ENCODE measurements at places on chromosomes 5 and 9. TPM values are rescaled to one million over a fixed set of nuclear protein-coding genes. Genes with fewer than 3 reads are reported as not detected.

- no peaks in the 10 kb centered on the region for H3K4me1 ChIP-seq
- H3K4me3 ChIP-seq: no peak overlapping the region
- H3K27me3 ChIP-seq: no peaks in the 10 kb centered on the region
Measured at GRCh38 chr5:35436400-35437057, 181.1 kb upstream of the SPEF2 start.

DNA sequence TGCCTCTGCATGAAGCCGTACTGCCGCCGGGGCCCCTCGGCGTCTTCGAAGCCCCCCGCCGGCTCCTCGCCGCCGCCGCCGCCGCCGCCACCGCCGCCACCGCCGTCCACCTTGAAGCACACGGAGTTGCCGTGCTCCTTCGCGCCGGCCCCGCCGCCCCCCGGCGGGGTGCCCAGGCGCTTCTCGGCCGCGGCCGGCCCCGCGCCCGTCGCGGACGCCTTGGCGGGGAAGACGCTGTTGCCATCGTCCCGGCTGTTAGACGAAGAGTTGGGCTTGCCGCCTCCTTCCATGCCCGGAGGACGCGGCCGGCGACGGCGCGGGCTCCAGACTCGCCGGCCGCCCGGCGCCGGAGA lies 400 bp downstream of the HCN1 start:
- DNase-seq: no peak
- peak overlapping the region; percentile 56 for H3K4me3 ChIP-seq
- H3K36me3 ChIP-seq: no peaks in the 10 kb centered on the region
- H3K4me1 ChIP-seq: no peaks in the 10 kb centered on the region

- H3K27ac ChIP-seq: no peak overlapping the region
- no peak for DNase-seq
- H3K4me3 ChIP-seq: no peak overlapping the region
- no peaks in the 10 kb centered on the region for H3K27me3 ChIP-seq
- no peaks in the 10 kb centered on the region for H3K36me3 ChIP-seq
Measured at GRCh38 chr5:6780802-6781391, 67.7 kb downstream of the TENT4A start.

DNA sequence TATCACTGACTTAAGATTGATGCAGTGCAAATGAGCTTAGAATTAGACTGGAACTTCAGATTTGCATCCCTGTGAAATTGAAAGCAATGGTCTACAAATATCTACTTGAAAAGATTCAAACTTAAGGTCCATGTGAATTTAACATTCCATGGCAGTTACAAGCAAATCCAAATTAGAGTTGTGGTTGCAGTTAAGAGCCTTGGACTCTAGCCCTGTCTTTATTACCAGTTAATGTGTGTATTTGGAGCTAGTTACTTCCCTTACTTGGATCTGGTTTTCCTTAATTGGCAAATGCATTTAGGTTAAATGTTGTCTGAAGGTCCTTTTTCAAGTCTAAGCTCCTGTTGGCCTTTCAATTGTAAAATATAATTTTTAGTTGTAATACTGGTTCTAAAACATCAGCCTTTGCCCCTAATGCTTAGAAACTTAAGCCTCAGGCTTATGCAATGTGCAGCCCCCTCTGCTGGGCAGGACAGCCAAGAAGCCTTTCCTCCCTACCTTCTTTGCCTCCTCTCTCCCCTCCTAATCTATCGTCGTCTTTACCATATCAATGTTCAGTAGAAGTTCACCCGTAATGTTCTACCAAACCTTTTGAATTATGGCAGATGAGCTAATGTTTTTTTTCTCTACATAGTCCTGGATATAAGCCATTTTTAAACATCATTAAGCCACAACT lies 59.5 kb downstream of the ERMP1 start:
- H3K27ac ChIP-seq: no peak overlapping the region
- no peaks in the 10 kb centered on the region for H3K4me1 ChIP-seq
- no peaks in the 10 kb centered on the region for H3K27me3 ChIP-seq
- no peak overlapping the region for H3K4me3 ChIP-seq

GRCh38 chr9:76371901-76372300 lies 22.3 kb downstream of the RFK start:
- no peaks in the 10 kb centered on the region for H3K4me1 ChIP-seq
- DNase-seq: no peak
- no peaks in the 10 kb centered on the region for H3K27me3 ChIP-seq
- H3K36me3 ChIP-seq: no peaks in the 10 kb centered on the region
- no peak overlapping the region for H3K4me3 ChIP-seq

DNA sequence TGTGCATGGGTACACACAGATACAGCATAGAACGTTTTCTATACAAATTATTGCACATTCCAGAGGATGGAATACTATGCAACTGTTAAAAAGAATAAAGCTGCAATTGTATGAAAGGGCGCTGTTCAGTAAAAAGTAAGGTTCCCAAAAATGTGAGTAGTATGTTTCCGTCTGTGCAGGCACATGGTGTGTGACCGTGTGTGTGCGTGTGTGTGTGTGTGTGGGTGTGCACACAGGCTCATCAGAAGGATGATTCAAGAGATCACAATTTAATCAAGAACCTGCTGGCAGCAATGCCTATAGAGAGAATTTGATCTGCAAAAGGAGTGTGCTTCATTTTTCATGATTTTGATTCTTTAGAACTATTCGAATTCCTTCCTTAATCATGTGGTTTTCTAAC lies 76.3 kb downstream of the SEMA4D start:
- H3K27ac ChIP-seq: no peak overlapping the region
- H3K4me1 ChIP-seq: peaks cover 15% of the 10 kb centered on the region
- H3K36me3 ChIP-seq: no peaks in the 10 kb centered on the region
- DNase-seq: no peak

GRCh38 chr5:135964670-135965320 lies 10.0 kb upstream of the LECT2 start:
- no peaks in the 10 kb centered on the region for H3K36me3 ChIP-seq
- no peak overlapping the region for H3K4me3 ChIP-seq
- no peaks in the 10 kb centered on the region for H3K27me3 ChIP-seq
- DNase-seq: no peak
- H3K4me1 ChIP-seq: no peaks in the 10 kb centered on the region

- H3K36me3 ChIP-seq: no peaks in the 10 kb centered on the region
- no peak for DNase-seq
- no peak overlapping the region for H3K4me3 ChIP-seq
- no peak overlapping the region for H3K27ac ChIP-seq
- peaks cover 9% of the 10 kb centered on the region for H3K4me1 ChIP-seq
Measured at GRCh38 chr9:94112716-94113465, 28.6 kb downstream of the PTPDC1 start.

GRCh38 chr5:167864801-167865200 lies 426.6 kb upstream of the WWC1 start:
- H3K27me3 ChIP-seq: no peaks in the 10 kb centered on the region
- no peaks in the 10 kb centered on the region for H3K36me3 ChIP-seq
- DNase-seq: no peak
- no peak overlapping the region for H3K4me3 ChIP-seq
- H3K27ac ChIP-seq: no peak overlapping the region

DNA sequence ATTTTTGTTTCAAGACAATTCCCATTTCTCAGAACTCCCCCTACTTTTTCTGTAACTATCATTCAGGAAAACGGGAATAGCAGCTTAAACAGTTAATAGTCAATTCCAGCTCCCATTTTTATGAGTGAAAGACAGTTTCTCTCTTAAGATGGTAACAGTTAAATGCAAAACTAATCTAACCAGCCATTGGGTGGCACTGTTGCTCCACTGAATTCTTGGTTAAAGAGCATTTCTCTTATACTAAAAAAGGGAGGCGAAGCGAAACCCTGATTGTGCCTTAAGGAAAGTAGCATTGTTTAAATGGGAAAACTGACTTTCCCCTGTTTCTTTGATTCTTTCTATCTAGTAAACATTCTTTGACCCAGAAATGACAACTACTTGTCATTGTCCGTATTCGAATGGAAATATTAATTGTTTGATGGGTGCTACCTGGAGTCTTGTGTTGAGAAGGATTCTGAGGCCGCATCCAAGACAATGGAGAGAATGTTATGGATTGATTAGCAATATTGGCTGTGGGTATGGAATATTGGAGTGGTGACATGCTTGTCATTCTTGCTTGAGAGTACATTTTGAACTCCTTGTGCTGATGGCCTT lies 507.8 kb downstream of the MAT2B start:
- no peak overlapping the region for H3K27ac ChIP-seq
- H3K27me3 ChIP-seq: no peaks in the 10 kb centered on the region
- no peaks in the 10 kb centered on the region for H3K36me3 ChIP-seq
- no peak overlapping the region for H3K4me3 ChIP-seq

- H3K4me3 ChIP-seq: no peak overlapping the region
- H3K36me3 ChIP-seq: no peaks in the 10 kb centered on the region
- no peaks in the 10 kb centered on the region for H3K27me3 ChIP-seq
- DNase-seq: no peak
- H3K4me1 ChIP-seq: peaks cover 34% of the 10 kb centered on the region
- peak overlapping the region; percentile 26 for H3K27ac ChIP-seq
Measured at GRCh38 chr9:69339620-69340019, 14.6 kb downstream of the ENTREP1 start.

DNA sequence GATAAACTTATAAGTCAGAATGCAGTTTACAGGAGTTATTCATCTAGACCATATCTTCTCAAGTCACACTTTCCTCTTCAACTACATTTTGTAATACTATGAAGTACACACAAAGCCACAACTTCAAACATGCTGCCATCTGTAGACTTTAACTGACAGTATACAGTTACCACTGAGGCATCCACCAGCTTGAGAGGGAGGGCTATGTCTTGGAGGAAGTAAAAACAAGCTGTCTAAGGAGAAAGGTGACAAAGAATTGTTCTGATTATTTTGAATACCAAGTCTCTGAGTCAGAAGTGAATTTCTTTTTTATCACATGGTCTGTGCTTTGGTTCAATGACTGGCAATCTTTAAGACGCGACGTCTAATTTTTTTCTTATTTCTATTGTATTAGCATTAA lies 97.6 kb upstream of the CDH10 start:
- no peaks in the 10 kb centered on the region for H3K36me3 ChIP-seq
- no peak for DNase-seq
- H3K4me3 ChIP-seq: no peak overlapping the region
- H3K27me3 ChIP-seq: no peaks in the 10 kb centered on the region
- no peak overlapping the region for H3K27ac ChIP-seq

- DNase-seq: no peak
- H3K4me3 ChIP-seq: no peak overlapping the region
- no peak overlapping the region for H3K27ac ChIP-seq
- H3K4me1 ChIP-seq: no peaks in the 10 kb centered on the region
- no peaks in the 10 kb centered on the region for H3K36me3 ChIP-seq
Measured at GRCh38 chr9:134908524-134909309, 9.0 kb downstream of the FCN1 start.

DNA sequence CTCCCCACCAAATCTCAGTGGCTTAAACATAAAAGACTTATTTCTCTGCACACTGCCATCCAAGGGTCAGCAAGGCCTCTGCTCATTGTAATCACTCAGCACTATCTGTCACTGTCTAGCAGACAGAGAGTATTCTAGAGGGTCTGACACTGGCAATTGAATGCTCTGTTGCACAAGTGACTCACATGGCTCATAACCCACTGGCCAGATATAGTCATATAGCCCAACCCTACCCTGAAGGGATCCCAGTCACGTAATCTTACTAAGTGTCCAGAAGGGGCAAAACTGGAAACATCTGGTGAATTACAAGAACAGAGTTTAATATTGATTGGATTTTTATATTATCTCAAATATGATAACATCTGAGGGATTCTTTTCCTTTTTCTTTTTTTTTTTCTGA lies 80.7 kb downstream of the TSSK1B start:
- H3K4me1 ChIP-seq: no peaks in the 10 kb centered on the region
- H3K4me3 ChIP-seq: no peak overlapping the region
- H3K27me3 ChIP-seq: no peaks in the 10 kb centered on the region
- H3K36me3 ChIP-seq: no peaks in the 10 kb centered on the region
- no peak overlapping the region for H3K27ac ChIP-seq
- no peak for DNase-seq

DNA sequence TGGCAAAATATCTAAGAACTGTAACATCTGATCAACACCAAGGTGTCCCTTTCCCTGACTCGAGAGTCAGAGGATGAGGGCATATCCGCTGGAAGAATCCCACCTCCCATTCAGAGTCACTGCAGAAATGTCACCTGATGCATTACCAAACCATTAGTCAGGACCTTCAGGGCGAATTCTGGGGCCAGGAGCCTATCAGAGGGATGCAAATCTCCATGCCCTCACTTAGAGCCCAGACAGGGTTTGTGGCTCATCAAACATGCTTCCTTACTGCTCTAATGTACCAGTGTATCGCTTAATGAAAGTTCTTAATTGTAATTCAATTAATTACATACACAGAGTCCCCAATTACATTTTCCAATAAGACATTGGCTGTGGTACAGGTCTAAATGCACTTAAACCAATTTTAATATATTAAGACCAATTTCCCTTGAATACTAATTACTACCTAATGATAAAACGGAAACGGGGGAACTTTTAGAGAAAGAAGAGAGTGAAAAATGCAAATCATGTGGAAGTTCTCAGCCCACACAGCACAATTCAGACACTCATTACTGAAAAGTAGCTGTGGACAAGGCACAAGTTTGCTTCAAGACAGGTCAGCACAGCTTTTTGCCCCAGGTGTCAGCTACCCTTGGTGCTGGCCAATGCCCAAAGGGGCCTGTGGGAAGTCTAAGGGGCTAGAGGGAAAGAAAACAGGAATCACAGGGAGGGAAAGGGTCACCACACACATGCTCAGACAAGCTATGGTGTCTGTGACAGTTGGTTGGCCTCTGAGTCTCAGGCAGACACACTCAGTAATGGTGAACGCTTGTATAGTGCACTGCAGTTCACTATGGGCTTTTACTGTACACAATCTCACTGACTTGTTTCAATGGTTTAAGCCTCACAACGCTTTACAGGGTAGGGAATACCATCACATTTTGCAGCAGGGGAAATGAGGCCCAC lies 211.6 kb downstream of the MAPKAP1 start:
- no peaks in the 10 kb centered on the region for H3K36me3 ChIP-seq
- H3K4me1 ChIP-seq: no peaks in the 10 kb centered on the region
- H3K27me3 ChIP-seq: no peaks in the 10 kb centered on the region
- no peak overlapping the region for H3K4me3 ChIP-seq

ECM2 gene
- total RNA-seq: 9.7 TPM

OSMR gene
- 12.4 TPM for total RNA-seq

TUT7 gene
- total RNA-seq: 33.4 TPM

OR1J2 gene
- total RNA-seq: not detected

GZMA gene
- not detected for total RNA-seq

ANKS6 gene
- total RNA-seq: 3.9 TPM

ADAMTS13 gene
- 1.6 TPM for total RNA-seq

PIGO gene
- total RNA-seq: 7.7 TPM

TENT4A gene
- total RNA-seq: 15.2 TPM

PHF24 gene
- total RNA-seq: 0.04 TPM

ZFP2 gene
- 0.71 TPM for total RNA-seq

All from gastrocnemius medialis (tissue), 4 donors.